ENCODE measurements at places on chromosomes 1 and 21.

- peak; percentile 59 for DNase-seq
These were observed 19.3 kb downstream of the AHCYL1 start for GRCh38 chr1:110003747-110004428.

DNA sequence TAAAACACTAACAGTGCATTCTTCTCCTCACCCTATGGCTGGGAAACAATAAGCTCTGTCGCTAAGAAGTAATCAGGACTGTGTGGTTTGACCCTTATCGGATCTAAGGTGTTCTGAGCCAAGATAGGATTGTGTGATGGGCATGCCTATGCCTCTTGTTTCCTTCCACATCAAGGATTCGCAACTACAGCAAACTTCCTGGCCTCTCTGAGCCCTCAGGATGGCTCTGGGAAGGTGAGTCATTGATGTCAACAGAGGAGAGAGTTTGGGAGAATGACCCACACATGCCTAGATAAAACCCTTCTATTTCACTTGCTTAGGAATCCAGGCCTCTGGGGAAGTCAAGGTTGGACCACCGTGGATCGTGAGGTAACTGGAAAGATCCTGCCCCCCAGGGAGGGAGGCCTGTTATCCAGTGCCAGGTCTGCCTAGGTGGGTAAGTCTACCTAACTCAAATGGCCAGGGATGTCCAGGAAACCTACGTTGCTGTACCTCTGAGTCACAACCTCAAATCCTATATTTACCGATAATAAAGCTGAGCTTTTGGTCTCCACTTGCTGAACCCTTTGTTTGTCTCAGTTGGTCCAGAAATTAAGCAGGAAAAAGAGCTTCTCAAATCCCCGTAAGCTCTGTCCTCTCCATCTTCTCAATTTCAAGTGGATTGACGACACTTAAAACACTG lies 27.4 kb downstream of the TIAM1 start:
- DNase-seq: no peak

GRCh38 chr1:80282536-80282935 lies 1276.0 kb upstream of the ADGRL4 start:
- DNase-seq: no peak

DNA sequence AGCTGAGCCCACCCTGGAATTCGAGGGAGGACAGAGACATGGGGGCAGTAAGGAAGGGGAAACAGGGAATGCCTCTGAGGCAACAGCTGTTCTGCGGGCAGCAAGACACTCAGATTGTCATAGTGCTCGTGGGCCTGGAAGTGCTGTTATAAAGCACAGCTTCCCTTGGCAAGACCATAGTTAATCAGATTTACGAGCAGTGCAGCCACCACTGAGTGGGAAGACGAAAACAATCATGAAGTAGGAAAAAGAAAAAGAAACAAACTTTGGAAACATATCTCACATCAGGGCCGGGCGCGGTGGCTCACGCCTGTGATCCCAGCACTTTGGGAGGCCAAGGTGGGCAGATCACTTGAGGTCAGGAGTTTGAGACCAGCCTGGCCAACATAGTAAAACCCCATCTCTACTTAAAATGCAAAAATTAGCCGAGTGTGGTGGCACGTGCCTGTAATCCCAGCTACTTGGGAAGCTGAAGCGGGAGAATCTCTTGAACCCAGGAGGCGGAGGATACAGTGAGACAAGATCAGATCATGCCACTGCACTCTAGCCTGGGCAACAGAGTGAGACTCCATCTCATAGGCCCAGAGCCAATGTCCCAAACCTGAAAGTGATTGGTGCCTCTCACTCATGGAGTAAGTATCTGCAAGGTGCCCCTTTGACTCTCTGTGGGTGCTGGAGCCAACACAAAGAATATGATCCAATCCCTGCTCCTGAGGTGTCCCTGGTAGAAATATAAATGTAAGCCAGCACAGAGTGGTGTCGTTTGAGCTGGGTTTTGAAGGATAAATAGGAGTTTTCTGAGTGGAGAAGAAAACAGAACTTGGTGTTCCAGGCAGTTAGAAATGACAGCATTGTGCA lies 55.6 kb upstream of the GPR153 start:
- DNase-seq: no peak

DNA sequence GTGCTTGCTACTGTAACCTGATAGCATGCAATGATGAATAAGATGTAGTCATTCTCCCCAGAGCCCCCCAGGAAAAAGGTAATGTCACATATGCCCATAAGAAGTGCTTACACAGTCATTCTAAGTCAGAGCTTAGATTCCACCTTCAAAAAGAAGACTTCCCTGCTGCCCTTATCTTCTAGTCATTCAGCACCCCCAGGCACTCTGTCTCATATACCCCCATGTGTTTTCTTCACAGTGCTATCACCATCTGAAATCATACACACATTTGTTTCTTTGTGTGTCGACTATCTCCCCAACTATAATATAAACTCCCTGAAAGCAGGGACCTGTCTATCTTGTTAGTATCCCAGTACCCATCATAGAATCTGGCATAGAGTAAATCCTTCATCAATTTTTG lies 16.2 kb upstream of the OTUD3 start:
- no peak for DNase-seq

DNA sequence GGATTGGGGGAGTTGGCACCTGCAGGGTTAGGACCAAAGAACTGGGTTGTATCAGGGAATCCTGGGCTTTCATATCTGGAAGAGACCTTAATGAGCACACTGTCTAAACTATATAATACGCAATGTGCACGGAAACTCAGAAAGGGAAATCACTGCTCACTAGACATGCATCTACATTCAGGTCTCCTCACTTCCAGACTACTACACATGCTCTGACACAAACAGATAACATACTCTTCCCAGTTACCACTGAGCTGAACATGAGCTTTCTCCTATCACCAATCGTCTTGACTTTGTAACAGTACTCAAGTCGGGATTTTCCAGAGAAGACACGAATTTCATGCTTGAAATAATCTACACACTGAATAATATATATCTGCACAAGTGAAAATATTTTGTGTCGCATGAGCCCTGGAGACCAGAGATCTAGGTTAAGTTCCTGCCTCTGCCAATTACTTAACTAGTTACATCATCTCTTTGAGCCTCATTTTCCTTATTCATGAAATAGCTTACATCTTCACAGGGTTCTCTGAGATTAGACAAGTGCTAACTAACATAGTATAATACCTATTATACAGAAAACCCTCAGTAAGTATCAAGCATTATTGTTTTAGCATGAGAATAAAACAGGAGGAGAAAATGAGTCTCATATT lies 101.1 kb downstream of the JAK1 start:
- DNase-seq: no peak

DNA sequence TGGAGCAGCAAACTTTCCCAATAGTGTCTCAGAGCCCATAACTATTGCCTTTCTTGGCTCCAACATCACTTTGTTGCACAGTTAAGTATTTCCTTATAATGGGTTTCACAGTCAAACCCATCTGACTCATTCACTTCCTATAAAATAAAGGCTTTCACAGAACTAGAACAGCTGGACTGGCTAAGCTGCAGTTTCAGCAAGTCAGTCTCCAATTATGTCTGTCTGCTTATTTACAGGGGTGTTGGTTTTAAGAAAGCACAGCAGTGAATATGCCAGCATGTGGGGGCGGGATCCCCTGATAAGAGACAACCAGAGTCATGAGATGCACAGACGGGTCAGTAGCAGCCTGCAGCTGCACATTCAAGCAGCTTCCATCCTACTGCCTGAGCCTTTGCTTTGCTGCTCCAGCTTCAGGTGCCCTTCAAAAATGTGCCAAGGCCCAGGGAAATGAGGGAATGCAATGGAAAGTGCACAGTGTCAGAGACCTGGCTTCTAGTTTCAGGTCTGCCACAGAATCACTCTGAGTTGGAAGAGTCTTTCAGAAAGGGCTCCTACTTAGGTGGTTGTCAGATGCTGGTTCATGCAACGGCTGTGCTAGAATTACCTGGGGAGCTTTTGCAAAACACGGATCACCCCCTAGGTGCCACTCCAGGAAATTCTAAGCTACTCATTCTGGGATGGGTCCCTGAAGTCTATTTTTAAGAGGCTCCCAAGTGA lies 24.8 kb downstream of the RNF19B start:
- DNase-seq: no peak

DNA sequence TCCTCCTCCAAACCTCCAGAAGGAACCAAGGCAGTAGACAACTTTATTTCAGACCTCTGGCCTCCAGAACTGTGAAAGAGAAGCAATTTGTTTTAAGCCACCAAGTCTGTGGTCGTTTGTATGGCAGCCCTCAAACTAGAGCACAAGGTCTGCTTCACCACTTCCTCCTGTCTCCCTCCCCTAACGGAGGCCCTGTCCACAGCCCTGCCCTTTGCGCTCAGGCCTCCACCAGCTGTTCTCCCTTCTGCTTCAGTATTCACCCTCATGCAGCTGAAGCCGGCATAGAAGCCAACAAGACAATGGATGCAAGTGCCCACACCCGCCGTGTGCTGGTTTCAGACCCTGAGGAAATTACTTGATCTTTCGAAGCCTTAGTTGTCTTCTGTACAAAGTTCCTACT lies 364.1 kb downstream of the HHAT start:
- no peak for DNase-seq

- DNase-seq: peak; percentile 85
These were observed 595 bp upstream of the CAP1 start for GRCh38 chr1:40039757-40040510.

DNA sequence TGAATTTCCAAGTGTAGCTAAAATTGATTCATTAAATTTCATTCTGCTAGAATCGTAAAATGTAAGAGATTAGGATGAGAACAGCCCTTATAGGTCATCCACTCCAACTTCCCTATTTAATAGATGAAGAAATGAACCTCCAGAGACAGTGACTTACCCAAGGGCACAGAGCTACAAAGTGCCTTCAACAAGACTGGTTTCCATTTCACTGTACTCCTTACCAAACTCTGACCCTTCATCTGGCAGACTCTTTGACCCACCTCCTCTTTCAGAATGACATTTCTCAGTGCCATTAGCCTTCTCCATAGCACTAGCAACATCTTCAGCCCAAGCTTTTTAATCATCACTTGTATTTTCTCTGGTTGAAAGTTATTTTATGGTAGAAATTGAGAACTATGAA lies 161.3 kb downstream of the NEK7 start:
- DNase-seq: no peak

- no peak for DNase-seq
These were observed 260.3 kb upstream of the PLD5 start for GRCh38 chr1:242784807-242785206.

GRCh38 chr1:29984862-29985605 lies 738.4 kb downstream of the MATN1 start:
- DNase-seq: no peak

- no peak for DNase-seq
These were observed 82.9 kb downstream of the NGF start for GRCh38 chr1:115255154-115255553.

GRCh38 chr1:201602413-201603265 lies 63.7 kb downstream of the NAV1 start:
- DNase-seq: no peak

GRCh38 chr1:177615251-177615650 lies 354.6 kb downstream of the SEC16B start:
- DNase-seq: no peak

GRCh38 chr1:11495579-11495978 lies 16.6 kb downstream of the DISP3 start:
- DNase-seq: no peak

DNA sequence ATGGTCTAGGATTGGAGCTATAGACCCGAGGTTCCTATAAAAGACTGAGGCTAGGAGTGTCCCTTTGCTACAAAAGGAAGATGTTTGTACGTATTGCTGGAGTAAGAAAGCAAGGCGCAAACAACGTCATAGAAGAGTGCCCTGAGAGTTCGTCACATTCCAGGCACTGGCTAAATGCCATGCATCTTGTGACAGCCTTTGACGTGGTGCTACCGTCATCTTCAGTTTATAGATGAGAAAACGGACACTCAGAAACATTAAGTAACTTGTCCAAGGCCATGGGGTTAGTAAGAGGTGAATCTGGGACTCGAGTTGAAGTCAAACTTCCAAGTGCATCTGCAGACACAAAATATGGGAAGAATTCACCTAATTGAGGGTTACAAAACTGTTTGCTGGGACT lies 104.2 kb upstream of the SLC45A1 start:
- DNase-seq: no peak

- no peak for DNase-seq
These were observed 83.1 kb downstream of the PRDM16 start for GRCh38 chr1:3152143-3152542.

DNA sequence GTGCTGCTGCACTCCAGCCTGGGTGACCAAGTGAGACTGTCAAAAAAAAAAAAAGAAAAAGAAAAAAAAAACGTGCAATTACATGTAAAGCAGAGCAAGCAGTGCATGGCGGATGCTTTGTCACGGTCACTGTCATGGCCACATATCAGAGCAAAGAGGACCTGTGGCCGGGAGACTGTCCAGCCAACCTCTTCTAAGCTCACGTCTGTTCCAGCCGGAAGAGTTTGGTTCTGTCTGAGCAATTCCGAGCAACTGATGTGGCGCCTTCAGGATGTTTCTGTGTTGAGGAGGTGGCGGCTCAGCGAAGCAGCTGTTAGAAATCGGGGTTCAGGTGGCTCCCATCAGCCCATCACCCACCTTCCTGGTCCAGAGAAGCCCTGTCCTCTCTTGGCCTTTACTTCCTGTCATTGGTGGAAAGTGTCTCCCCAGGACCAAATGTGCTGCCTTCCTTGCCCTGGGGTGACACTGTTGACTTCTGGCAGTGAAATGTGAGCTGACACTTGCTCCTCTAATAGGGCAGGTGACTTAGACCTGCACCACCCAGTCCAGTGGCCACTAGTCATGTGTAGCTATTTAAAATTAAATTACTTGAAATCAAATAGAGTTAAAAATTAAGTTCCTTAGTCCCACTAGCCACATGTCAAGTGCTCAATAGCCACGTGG lies 59.9 kb downstream of the ARHGEF10L start:
- DNase-seq: no peak

- DNase-seq: no peak
These were observed 32.0 kb downstream of the LHX9 start for GRCh38 chr1:197948926-197949899.

DNA sequence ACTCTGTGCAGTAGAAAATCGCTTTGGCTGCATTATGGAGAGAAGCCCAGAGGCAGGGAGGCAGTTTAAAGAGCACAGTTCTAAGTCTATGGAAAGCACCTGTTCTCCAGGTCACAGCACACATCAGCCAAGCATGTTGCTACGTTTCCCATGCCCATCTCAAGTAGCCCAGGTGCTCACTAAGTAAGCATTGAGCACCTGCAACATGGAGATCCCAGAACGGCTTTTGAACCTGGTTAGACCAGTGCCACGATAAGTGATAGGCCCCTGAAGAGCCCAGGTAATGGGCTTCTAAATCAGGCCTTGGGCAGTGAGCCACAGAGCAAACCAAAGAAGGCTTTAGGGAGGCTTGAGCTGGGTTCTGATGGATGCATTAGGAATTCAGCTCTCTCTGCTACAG lies 186.2 kb downstream of the C1orf94 start:
- no peak for DNase-seq

- no peak for DNase-seq
These were observed 135.4 kb upstream of the POGK start for GRCh38 chr1:166703726-166704462.

- DNase-seq: no peak
These were observed 4.5 kb downstream of the RFX5 start for GRCh38 chr1:151342569-151342968.

- no peak for DNase-seq
These were observed at the start of gene IL23R for GRCh38 chr1:67166196-67166595. Gene IL23R (plus strand): TSS chr1:67166454. CDS start chr1:67168121, 1,667 bp downstream.

All from iPS-NIHi11 (cell line).